ENCODE measurements at places on chromosomes 6 and 20.
A peak's percentile ranks its signal among the peaks of the same experiment; 100 is the strongest.

DNA sequence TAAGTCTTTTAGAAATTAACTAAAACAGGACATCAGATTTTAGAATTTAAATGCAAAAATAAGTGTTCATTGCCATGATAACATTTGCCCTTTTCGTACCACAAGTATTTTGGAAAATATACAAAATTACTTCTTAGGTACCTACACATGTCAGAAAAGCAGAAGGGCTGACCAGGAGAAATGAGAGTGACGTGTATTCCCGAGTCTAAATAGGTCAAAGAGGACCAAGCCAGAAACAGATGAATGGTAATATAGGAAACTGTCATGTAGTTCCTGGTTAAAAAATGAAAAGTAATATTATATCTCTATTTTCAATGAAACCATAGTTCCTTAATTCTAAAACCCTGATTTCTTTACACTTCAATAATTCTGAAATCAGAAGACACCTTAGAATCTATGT lies 126.2 kb downstream of the IPCEF1 start:
- no peak for DNase-seq

- no peak for DNase-seq
Observed at GRCh38 chr6:130115036-130115435, 96.7 kb downstream of the L3MBTL3 start.

- DNase-seq, result peak; percentile 84
Observed at GRCh38 chr6:43687437-43688347, at the start of gene MRPS18A. MRPS18A (minus strand) TSS chr6:43687791; CDS start chr6:43687779, 12 bp downstream.

GRCh38 chr6:168313431-168314011 lies 6.1 kb downstream of the DACT2 start:
- DNase-seq, result no peak

GRCh38 chr6:110809792-110810191 lies 5.5 kb downstream of the CDK19 start:
- DNase-seq, result no peak

DNA sequence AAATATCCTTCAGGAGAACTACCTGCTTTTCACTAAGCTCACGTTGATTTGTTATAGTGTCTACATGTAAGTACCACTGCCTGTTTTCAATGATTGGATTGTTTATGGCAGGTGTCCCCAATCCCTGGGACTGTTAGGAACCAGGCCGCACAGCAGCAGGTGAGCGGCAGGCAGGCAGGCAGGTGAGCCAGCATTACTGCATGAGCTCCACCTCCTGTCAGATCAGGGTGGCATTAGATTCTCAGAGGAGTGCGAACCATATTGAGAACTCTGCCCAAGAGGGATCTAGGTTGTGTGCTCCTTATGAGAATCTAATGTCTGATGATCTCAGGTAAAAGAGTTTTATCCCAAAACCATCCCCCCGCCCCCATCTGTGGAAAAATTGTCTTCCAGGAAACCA lies 303.3 kb downstream of the EYA4 start:
- no peak for DNase-seq

- no peak for DNase-seq
Observed at GRCh38 chr20:45100563-45101245, at the start of gene KCNS1. KCNS1 (minus strand) TSS chr20:45101127; CDS start chr20:45099236, 1,891 bp downstream.

DNA sequence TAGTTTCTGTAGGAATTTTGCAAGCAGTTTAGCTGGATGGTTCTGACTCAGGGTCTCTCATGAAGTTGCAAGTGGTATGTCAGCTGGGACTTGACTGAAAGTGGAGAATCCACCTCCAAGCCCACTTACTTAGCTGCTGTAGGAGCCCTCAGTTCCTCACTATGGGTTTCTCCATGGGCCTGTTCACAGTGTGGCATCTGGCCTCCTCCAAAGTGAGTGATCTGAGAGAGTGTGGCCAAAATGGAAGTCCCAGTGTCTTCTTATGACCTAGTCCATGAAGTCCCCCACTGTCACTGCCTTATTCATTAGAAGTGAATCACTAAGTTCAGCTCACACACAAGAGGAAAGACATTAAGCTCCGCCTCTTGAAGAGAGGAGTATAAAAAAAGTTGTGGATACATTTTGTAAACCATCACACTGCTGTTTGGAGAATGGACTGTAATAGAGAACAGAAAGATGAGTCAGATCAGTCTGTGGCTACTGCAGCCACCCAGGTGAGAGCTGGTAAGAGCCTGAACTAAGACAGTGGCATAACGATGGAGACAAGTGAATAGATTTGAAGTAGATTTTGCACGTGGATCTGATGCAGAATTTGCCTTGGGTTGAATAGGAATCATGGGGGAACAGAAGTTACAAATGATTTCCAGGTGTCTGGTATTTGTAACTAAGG lies 4.9 kb upstream of the NELFCD start:
- no peak for DNase-seq

DNA sequence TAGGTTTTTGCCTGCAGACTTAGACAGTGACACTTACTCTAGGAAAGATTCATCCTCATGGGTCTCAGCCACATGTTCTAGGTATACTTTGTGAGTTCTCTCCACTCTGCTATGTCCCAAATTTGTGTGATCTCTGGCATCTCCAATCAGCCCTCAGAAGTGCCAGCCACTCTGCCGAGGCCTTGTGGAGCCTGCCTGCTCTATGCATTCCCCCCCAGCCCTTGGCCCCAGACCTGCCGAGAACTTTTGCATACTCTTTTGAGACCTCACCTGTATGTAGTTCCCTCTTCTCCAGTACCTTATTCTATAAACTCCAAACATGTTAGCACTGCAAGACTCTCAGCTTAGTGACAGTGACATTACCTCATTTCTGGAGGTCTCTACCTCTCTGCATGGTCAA lies 2170.5 kb upstream of the DEFB115 start:
- DNase-seq, result no peak

- peak; percentile 8 for DNase-seq
Observed at GRCh38 chr6:163793011-163793983, 378.8 kb downstream of the QKI start.

GRCh38 chr6:100430962-100431361 lies 33.8 kb downstream of the SIM1 start:
- DNase-seq, result no peak

- no peak for DNase-seq
Observed at GRCh38 chr20:48489046-48489463, 338.7 kb downstream of the PREX1 start.

- DNase-seq, result no peak
Observed at GRCh38 chr6:155472886-155473285, 17.2 kb upstream of the NOX3 start.

- DNase-seq, result peak; percentile 32
Observed at GRCh38 chr6:154276810-154277628, 79.6 kb downstream of the IPCEF1 start.

GRCh38 chr6:89637960-89638319 lies 607 bp downstream of the LYRM2 start:
- DNase-seq, result no peak

DNA sequence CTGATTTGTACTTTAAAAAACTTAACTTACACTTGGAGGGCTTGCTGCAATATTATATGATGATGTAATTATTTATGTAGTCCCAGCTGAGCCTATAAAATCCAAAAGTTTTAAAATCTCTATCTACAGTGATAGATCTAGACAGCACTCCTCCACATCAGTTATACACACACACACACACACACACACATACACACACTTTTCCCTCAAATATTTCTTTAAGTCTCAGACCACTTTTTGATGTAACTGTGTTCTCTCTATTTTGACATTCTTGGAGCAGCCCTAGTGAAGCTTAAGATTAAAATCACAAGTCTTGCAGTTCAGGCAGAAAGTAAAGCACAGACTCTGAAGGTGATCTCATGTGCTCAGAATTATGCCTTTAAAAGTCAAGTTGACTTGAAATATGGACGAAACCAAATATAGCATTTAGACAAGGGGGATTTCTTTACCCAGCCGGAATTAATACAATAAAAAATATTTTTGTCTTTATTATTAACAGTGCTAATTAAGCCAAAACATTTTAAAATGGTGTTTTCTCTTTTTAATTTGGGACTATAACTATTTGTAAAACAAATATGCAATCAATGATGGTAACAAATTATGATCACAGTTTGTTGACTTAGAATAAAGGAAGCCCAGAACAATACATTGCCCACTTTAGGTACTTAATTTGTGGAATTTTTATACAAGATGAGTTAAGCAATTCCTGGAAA lies 63.5 kb upstream of the TMEM30A start:
- no peak for DNase-seq

DNA sequence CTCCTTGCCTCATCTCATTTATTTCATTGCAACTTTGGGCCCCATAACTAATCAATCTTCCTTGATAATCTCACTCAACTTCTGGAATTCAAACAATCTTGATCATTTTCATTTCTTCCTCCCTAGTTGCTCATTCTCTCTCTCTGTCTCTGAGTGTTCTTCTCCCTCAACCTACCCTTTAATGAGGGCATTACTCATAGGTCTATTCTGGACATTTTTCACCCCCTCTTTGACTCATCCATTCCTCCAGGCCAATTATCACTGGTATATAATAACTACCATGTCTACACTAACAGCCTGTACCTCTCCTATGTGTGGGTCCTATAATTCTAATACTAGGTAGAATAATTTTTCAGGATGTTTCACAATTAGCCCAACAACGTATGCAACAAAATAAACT lies 78.8 kb downstream of the COL21A1 start:
- no peak for DNase-seq

DNA sequence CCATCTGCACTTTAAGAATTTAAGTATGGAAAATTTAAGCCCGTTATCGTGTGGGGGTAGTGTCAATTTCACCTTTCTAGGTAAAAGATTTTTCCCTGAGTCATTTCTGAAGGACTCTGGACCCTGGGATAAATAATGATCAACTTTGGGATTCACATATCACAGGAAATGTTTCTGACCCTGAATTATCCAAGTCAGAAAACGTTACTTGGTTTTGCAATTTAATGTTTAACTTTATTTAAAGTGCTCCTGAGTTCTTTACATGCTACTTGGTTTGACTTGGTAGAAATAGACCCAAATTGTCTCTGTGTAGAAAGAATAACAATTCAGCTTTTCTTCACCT lies 1.5 kb upstream of the SLC17A3 start:
- DNase-seq, result no peak

GRCh38 chr20:50464026-50464724 lies 46.0 kb upstream of the PTPN1 start:
- peak; percentile 87 for DNase-seq

GRCh38 chr20:44196271-44196670 lies 9.3 kb upstream of the JPH2 start:
- no peak for DNase-seq

GRCh38 chr6:65004283-65004682 lies 702.7 kb downstream of the EYS start:
- no peak for DNase-seq

DNA sequence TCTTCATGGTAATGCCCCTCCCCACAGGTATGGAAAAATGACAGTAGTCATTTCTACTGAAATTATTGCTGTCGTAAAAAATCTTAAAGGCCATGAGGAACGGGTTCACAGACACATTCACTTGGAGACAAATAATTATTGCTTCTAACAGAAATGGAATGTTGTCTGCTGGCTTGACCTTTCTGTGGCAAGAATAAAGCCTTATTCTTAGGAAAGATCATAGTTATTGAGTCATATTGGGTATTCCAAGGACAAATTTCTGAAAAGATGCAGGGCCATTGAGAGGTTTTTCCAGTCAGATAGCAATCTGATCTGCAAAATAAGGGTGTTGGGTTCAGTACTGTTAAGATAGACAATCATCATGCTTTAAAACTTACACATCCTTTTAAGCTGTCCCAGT lies 29.2 kb downstream of the AKAP7 start:
- no peak for DNase-seq

DNA sequence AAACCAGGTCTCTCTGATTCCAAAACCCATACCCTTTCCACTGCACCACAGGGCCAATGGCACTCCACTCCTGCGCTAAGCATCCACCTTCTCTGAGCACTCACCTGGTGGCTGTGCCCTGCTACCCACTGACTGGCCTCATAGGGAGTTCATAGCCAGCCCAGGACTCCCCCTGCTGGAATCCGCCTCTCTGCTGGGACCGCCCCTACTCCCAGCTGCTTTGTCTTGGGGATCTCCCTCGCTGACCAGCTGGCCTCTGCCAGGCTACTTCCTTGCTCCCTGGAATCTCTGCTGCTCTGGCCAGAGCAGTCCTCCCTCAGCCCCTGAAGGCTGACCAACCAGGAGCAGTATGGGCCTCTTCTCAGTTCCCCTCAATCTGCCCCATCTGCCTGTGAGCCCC lies 129.7 kb downstream of the FAXC start:
- peak; percentile 11 for DNase-seq

DNA sequence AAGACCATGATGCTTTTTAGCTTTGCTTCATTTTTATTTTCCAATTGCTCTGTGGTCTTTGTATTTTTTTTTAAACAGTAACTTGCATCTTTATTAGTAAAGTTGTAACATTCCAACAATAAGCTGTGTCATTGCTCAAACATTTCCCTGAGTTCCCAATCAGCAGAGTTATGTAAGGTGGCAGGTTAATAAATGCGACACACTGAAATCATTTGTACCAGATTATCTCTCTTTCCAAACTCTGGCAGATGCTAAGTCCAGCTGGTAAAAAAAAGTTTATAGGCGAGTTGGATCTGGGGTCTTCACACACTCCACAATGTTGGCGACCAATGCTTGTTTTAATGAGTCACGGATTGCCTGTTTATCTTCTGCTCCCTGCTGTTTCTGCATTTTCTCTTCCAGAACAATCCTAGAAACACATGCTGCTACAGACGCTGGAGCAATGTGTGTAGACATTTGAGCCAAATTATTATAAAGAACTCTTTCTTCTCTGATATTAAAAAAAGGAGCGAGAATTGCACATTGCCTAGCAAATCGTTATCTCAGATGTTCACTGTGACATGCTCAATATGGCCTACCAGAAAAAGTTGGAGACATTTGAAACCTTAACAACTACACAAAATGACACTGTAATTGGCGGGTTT lies 113.6 kb upstream of the IFNGR1 start:
- no peak for DNase-seq

- DNase-seq, result no peak
Observed at GRCh38 chr6:131062241-131063027, 611 bp downstream of the EPB41L2 start.

GRCh38 chr6:138485005-138485545 lies 14.2 kb downstream of the NHSL1 start:
- no peak for DNase-seq

GRCh38 chr6:165566088-165566828 lies 96.8 kb downstream of the PDE10A start:
- no peak for DNase-seq

GRCh38 chr6:168529214-168529613 lies 88.2 kb downstream of the SMOC2 start:
- DNase-seq, result no peak

- DNase-seq, result no peak
Observed at GRCh38 chr20:20413810-20414281, 45.9 kb downstream of the INSM1 start.

GRCh38 chr6:150093397-150093796 lies 24.5 kb upstream of the ULBP3 start:
- no peak for DNase-seq

GRCh38 chr6:151436300-151436699 lies 15.6 kb downstream of the RMND1 start:
- DNase-seq, result no peak

DNA sequence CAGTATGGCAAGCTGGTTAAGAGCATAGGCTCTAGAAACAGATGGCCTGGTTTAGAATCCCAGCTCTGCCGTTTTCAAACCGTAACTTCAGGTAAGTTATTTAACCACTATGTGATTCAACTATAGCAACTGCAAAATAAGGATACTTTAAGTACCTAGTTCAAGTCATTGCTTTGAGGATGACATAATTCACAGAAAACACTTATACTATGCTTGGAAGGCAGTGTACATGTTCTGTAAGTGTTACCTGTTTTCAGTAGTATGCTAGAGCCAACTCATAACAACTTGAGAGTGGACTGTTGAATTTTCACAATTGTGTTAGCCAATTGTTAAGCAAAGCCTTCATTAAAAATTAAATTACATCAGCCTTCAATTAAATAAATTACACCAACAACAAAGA lies 134.8 kb upstream of the BEND6 start:
- DNase-seq, result no peak

GRCh38 chr6:93407186-93407585 lies 12.2 kb downstream of the EPHA7 start:
- DNase-seq, result no peak

Measured in HTR-8/SVneo (cell line).